NCI-H1092 (cell line): ENCODE measurements at places on chromosomes 1 and 21.

DNA sequence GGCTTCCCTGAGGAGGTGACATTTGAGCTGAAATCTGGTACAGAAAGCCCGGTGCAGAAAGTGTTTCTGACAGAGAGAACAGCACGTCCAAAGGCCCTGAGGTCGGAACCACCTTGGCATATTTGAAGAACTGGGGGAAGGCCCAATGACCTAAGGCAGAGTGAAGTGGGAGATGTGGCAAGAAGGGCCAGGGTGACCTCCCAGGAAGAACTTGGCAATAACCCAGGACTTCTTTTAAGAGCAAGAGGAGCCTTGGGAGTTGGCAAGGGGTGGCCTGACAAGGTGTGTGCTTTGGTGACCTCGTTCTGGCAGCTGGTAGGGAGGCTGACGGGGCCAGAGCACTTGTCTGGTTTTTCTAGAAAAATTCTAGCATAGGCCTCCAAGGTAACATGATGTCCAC lies 23.4 kb downstream of the TTC39A start:
- DNase-seq: no peak

GRCh38 chr1:63155437-63155836 lies 166.9 kb upstream of the FOXD3 start:
- no peak for DNase-seq

DNA sequence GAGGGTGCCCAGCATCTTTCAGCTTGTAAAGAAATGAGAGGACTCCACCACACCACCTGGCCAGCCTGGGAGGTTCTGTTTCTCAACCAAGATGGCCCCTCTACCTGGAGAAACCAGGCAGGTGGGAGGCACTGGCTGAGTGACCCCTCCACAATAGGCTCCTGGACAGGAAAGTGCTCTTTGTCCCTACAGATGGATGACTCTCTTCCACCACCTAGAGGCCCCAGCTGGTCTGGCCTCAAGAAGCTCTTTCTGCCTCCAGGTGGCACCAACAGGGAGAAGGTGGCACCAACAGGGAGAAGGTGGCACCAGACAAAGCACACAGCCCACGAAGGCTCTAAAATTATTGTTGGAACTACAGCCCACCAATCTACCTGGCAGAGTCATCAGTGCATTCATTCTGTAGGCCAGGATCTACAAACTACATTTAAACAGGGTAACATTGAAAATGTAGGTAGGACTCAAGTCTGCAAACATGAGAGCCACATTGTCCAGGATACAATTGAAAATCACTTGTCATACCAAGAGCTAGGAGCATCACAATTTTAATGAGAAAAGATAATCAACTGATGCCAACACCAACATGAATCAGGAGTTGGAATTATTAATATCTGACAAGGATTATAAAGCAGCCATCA lies 14.4 kb downstream of the TMPRSS3 start:
- peak; percentile 74 for DNase-seq

DNA sequence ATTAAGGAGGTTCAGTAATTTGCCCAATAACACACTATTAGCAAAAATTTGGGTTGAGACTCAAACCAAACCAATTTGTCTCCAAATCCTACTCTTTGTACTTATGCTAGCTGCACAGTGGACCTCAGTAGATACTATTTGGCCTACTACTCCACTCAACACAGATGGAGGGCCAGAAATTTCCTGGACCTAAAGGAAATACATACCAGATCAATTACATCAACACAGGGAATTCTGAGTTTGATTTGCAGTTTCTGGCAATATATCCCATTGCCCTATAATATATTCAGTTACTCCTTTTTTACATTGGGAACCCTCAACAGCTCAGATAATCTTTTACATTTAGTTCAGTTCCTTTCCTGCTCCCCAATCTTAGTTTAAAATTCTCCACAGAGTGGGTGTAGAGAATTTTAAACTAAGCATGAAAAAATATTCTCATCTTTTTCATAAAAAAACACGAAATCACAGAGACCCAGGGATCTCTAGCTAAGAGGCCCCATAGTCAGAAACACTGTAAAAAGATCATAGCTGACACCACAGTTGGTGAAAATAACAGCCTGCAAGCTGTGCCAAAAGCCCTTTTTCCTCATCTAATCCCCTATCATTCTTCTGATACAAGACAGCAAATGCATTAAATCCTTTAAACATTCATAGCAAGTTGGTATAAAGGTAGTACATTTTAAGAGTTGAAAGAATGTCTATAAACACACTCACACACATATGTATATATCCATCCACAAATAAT lies 317.7 kb upstream of the ESRRG start:
- no peak for DNase-seq

DNA sequence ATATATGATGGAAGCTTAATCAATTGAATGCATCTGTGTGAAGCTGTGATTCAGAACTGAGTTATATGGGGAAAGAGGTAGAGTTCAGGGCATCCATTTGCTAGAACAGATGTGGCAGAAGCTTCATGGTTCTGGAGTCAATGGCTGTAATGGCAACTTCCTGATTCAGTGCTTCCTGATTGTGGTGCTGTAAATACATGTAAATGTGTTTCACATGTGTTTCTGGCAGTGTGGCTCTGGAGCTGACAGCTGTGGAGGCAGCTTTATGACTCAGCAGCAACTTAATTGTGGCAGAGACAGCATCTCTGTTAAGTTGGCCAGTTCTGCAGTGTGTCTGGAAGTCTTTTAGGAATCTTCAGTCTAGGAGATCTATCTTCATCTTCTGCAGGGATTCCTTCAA lies 226.6 kb upstream of the ZRANB2 start:
- no peak for DNase-seq

- DNase-seq: no peak
These were observed 91.3 kb downstream of the RIPK4 start for GRCh38 chr21:41675574-41675973.

GRCh38 chr21:33973268-33973667 lies 57.7 kb upstream of the ATP5PO start:
- no peak for DNase-seq

GRCh38 chr21:38386967-38387366 lies 111.3 kb downstream of the ERG start:
- DNase-seq: no peak

DNA sequence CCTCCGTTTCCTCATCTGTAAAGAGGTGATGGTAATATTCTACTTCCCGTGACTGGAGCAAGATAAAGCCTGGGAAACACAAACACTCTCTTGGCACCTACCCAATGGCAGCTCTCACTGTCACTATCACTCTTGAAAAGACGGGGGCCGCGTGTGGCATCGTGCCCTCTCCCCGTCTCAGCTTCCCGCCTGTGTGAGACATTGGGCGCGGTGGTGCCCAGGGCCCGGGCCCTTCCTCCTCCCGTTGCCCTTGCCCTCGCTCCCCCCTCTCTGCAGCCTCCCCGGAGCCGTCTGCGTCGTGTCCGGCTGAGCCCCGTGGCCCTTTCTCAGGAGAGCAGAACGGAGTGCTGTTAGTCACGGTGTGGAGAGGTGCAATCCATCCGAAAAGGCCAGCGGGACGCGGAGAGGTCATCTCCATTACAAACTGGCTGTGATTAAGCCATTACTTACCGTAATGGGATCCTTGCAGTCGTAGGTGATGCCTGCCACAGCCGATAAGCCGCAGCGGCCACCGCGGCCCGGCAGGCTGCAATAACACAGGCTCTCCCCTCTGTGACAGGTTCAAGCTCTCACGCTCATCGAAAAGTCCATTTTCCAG lies 156.4 kb upstream of the ZC3H12A start:
- peak; percentile 48 for DNase-seq
